C1 segment of cervical spinal cord (tissue), 14 donors: ENCODE measurements at places on chromosomes 13 and 19.
A peak's percentile ranks its signal among the peaks of the same experiment; 100 is the strongest.

DNA sequence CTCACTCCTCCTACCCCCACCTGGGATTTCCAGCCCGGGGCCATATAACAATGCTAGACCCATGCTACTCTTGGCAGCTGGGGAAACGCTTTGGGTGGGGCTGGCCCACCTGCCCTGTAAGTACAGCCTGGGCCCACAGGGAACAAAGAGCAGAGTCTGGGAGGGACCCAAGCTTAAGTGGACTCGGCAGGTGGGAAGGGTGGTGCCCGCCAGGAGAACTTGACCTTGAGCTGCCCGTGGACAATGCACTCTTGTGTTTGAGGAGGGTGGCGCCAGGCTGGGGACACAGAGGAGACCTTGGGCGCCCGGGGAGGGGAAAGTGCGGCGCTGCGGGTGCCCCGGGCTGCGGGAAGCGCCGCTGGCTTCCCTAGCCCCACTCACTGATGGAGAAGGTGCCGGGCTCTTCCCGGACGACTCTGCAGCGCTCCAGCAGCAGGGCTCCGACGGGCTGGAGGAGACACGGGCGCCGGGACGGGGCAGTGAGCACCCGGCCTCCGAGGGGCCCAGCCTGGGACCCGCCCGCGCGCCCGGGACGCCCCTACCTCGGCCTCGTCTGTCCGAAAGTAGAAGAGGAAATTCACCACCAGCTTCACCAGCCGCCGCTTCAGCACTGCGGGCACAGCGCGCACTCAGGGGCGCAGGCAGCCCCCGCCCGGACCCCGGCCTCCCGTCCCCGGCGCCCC is 607 bp downstream of the PLEKHJ1 start:
- DNase-seq, result no peak

DNA sequence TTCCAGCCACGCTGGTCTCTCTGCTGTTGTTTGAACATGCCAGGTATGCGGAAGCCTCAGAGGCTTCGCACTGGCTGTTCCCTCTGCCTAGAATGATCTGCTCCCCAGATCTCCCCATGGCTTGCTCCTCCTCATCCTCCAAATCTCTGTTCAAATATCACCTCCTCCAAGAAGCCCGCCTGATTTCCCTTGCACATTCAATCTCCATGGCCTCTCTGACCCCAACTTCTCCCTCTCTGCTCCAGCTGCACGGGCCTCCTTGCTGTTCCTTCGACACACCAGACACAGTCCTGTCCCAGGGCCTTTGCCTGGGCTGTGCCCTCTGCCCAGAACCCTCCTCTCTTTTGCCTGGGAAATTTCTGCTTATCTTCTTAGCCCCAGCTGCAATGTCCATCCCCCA is 52.5 kb upstream of the PTPRS start:
- no peak for DNase-seq

DNA sequence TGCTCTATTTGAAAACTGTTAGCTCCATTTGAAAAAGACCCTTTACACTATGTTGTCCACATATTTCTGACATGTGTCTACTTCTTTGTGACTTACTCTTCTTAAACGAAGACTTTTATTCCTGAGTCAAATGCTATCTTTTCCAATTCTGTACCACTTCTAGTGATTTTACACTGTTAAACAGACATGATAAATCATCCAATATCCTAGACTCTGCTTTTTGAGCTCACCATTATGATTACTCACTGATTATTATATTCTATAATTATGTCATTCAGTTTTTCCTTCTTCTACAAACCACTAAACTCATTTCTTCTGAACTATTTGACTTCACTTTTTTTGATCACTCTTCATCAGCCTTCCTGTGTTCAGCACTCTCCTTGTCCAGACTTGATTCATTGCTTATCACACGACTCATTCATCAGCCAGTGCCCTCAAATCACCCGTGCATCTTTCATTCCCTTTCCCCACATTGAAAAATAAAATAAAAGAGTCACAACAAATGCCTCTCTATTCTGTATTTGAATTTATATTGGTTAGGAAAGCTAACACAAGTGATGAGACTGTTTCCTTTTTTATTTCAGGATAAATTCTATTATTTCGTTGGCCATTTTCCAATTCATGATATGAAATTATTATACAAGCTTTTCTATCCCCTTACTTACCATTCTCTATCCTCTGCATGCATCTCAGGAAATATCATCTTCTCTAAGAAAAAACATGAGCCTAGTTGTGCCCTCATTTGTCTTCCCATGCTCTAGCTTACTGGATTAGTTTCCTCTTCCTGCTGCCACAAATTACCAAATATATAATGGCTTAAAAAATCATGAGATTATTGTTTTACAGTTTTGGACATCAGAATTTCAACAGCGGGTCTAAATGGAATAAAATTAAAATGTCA is 1482.1 kb upstream of the MIR17HG start:
- DNase-seq, result no peak

DNA sequence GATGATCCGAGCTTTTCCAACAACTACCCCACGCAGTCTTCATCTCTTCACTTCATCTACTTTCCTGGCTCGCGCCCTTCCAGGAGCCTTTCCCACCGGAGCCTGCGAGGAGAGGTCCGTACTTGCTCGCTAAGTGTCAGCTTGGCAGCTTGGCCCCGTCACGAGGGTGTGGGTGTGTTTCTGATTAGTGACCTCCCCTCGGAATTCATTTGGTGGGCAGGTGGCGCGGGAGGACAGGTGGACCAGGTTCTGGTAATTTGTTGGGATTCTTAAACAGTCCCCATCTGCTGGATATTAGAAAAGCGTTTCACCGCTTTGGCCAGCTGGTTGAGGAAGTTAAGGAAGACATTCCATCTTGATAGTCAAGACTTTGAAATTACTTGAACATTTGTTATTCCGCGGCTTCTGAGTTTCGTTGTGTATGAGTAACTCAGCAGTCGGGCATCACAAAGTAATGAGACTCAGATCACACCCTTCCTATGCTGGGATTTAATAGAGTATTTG is 515 bp downstream of the UFM1 start:
- peak; percentile 82 for DNase-seq

- no peak for DNase-seq
Measured at GRCh38 chr13:60137911-60138560, 25.7 kb downstream of the DIAPH3 start.

DNA sequence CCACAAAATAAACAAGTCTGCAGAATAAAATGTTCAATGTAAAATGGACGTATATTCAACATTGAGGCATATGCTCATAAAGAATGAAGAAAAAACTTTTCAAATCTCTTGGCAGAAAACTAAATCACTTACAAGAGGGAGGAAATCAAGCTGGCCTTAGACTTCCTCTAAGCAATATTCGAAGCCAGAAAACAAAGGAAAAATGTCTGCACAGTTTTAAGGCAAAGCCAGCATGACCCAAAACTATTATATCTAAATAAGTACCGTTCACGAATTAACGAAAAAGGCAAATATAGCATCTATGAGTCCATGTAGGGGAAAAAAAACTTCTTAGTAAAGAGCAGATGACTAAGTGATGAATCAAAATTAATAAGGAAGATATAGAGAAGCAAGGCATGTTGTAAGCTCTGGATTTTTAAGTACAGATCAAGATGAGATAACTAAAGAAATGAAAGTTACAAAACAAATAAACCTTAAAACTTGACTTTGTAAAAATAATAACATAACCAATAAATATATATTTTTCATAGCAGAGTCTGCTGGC is 101.3 kb downstream of the KCNRG start:
- no peak for DNase-seq

DNA sequence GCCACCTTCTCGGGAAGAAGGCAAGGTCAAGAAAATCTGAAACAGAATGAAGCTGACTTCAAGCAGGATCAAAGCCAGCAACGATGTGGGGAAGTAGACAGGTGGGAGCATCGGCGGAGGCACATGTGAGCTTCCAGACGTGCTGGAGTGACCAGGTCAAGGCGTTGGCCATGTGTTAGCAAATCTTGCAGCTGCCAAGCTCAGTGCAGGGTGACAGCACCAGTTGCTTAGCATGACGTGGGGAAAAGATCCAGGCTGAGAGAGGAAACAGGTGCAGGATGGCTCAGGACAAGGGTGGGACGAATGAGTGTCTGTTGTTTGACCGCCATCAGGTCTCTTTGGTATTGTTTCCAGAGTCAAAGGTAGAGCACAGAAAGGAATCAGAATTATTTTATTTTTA is 92.3 kb downstream of the TNFSF13B start:
- no peak for DNase-seq

DNA sequence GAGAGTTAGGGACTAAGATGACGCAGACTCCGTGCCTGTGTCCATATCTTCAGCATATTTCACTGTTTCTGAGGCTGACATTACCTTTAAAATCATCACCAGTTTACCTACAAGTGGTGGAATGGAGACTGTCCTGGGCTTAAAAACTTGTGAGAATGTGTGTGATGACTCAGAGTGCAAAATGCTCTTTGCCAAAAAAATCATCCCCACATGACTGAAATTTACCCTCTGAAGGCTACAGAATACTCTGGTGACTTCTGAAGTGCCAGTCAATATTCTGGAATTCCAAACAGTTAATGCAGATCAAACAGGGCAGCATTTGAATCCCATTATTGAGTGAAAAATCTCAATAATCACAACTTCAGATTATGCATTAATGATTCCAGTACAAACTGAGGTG is 901.4 kb downstream of the EFNB2 start:
- no peak for DNase-seq

GRCh38 chr19:17001603-17002183 is 24.9 kb downstream of the CPAMD8 start:
- no peak for DNase-seq

GRCh38 chr19:14412996-14413692 is 6.0 kb downstream of the DDX39A start:
- no peak for DNase-seq

- DNase-seq, result no peak
Measured at GRCh38 chr19:15129856-15130585, 22.8 kb downstream of the SYDE1 start.

GRCh38 chr19:17455308-17456123 is 5.2 kb downstream of the NXNL1 start:
- no peak for DNase-seq

GRCh38 chr13:105825071-105825470 is 710.4 kb downstream of the EFNB2 start:
- DNase-seq, result no peak

- no peak for DNase-seq
Measured at GRCh38 chr19:47155148-47155547, 24.5 kb downstream of the SAE1 start.

- no peak for DNase-seq
Measured at GRCh38 chr19:18500799-18501198, 21.1 kb downstream of the ELL start.

DNA sequence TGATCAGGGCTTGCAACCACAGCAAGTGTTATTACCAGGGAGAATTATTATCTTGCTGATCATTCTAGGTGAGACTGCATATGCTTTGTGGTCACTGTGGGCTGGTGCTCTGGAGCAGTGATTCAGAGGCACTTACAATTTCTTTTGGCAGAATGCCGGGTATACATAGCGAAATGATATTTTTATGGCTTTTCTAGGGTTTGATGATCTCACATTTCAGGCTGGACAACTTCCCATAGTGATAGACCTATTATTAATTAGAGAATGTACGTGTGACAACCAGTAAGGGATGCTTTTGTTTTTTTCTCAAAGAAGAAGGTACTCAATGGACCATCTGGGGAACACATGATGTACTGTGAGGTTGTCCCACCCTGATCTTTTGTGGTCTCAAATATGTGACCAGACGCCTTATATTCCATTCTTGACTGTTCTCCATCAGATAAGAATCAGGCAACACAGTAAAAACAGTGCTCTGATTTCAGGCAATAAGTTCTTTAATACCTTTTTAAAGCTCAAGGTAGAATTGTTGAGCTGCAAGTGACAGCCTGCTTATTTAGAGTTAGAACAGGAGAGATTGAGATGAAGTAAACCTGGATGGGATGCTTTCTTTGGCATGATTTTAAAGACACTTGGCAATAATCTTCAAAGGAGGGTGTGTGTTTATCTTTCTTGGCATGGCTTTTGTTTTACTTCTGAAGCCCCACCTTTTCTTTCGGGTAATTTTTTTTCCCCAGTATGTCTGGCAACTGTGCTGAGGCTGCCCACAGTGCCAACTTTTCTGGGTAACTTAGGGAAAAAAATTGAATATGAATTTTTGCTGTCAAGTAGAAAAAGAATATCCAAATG is 27.4 kb upstream of the SCEL start:
- DNase-seq, result no peak

DNA sequence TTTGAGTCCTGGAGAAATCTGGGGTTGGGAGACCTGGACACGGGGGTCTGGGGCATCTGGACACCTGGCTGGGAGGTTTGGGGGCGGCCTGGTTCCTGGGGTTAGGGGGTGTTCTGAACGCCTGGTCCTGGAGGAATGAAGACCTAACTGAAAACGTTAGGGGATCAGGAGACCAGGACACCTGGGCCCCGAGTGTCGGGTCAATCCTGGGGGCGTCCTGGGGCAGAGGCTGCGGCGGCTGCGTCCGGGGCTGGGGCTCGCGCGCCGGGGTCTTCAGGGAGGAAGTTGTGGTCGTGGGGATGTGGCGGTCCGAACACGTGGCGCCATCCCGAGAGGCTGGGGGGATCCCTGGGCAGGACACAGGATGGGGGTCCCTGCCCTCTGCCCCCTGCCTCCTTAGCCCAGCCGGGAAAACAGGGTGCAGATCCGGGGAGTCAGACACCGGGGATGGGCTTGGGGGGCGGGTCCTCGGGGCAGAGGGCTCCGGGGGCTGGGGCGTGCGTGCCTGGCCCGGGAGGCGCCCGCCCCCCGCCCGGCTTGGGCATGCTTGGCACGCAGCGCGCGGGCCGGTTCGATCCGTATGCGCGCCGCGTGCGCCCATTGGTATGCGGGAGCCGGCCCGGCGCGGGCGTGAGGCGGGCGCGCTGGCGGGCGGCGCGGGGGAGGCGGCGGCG is 632 bp downstream of the NPAS1 start:
- no peak for DNase-seq

DNA sequence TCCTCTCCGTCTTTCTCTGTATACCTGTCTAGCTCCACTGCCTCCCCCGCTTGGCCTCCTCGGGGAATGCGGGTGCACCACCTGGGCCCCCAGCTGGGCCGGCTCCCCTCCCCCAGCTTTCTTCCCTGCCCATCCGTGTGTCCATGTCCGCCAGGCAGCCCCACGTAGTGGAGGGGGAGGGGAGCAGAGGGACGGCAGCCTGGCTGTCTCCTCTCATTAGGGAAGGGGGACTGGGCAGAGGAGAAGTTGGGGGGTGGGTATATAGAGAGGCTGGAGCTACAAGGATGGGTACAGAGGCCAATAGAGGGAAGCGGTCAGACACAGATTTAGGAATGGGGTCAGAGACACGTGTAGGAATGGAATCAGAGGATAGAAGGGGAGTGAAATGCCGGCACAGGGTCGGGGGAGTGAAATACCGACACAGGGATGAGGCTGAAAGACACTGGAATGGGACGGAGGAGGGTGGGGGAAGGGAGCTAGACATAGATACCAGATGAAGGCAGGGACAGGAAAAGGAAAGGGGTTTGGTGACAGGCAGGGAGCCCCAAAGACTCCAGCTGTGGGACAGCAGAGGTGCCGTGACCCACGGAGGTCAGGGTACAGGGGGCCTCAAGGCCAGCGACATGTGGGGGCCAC is 2.8 kb downstream of the NECTIN2 start:
- no peak for DNase-seq

- DNase-seq, result no peak
Measured at GRCh38 chr19:30563691-30564090, 191.5 kb downstream of the ZNF536 start.
